ENCODE measurements at places on chromosomes 7 and 10.

DNA sequence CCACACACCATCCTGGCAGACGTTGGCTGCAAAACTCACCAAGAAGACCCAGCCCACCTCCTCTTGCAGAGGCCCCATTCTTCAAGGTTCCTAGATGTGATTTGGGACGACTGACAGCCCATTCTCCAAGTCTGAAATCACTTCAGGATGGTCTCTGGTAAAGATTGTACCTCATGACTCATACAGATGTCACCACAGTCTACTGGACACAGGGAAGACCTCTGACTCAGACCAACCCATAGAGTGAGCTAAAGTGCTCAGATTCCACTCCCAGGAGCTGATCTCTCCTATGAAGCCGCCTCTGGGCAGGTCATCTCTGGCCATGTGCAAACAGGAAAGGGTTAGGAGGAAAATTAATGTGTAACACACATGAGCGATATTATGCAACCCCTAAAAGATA lies 102.4 kb upstream of the VWC2 start:
- DNase-seq: no peak

DNA sequence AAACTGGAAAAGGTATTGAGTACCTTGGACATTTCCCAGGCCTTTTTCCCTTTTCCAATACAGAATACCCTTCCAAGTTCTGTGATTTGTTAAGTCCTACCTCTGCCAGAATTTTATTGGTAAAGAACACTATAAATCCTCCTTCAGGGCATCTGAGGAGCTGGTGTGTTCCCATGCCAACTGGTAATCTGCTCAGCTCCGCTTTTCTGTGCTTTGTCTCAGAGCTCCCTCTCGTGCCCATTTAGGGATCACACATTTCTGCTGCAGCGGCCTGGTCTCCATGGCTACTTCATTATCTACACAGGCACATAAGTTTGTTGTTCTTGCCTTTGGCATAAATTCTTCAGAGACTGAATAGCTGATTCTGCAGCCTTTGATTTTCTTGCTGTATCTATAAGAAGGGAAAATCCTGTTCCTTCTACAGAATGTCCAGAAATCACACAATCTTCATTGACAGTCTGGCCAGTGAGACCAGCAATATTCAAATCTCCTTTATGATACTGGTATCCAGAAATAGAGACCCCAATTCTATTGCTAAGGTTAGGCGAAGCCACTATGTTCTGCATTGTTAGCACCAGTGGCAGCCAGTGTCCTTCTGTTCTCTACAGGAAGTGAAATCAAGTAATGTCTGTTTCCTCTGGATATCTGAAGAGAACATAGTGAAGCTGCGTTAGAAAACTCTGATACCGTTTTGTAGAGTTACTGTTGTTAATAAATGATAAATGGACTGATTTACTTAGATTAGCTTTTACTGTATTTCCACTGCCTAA lies 51.9 kb downstream of the DENND11 start:
- peak; percentile 87 for DNase-seq

GRCh38 chr10:100186253-100187212 lies 704 bp upstream of the ERLIN1 start:
- DNase-seq: peak; percentile 40

DNA sequence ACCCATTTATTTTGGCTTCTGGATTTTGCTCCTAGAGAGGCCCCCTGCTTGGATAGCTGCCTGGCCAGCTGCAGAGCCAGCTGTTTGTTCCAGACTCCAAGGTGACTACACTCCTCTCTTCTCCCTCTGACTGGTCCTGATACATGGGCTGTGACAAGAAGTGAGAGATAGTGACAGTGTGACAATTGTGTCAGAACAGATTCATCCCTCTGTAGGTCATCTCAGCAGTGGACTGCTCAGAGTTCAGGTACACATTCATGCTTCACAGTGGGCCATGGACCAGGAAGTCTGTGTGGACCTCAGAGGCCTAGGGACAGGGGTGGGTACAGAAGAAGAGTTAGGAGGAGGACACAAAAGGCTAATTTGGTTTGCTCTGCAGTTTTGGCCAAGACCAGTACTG lies 188.2 kb upstream of the MKLN1 start:
- DNase-seq: no peak

GRCh38 chr10:34690383-34691049 lies 124.6 kb downstream of the PARD3 start:
- DNase-seq: peak; percentile 20
